Right lobe of liver (tissue), 6 donors: ENCODE measurements at places on chromosomes 11 and 22. TPM values are rescaled to one million over a fixed set of nuclear protein-coding genes. Genes with fewer than 3 reads are reported as not detected.

GRCh38 chr11:124863826-124864165 lies 1.4 kb upstream of the ROBO3 start:
- H3K36me3 ChIP-seq = no peaks in the 10 kb centered on the region
- H3K27me3 ChIP-seq = peaks cover 37% of the 10 kb centered on the region
- peaks cover 25% of the 10 kb centered on the region for H3K4me1 ChIP-seq
- H3K27ac ChIP-seq = no peak overlapping the region
- no peak for DNase-seq

The OR51B5 gene
- total RNA-seq = 0.42 TPM

The DMC1 gene
- not detected for total RNA-seq

The MS4A15 gene
- not detected for total RNA-seq

GRCh38 chr11:72512956-72513355 lies 78.6 kb upstream of the CLPB start:
- H3K27ac ChIP-seq = no peak overlapping the region
- H3K4me3 ChIP-seq = no peak overlapping the region
- H3K4me1 ChIP-seq = no peaks in the 10 kb centered on the region

- H3K4me1 ChIP-seq = no peaks in the 10 kb centered on the region
- H3K27ac ChIP-seq = no peak overlapping the region
- H3K27me3 ChIP-seq = no peaks in the 10 kb centered on the region
- H3K36me3 ChIP-seq = no peaks in the 10 kb centered on the region
- DNase-seq = no peak
- H3K4me3 ChIP-seq = no peak overlapping the region
Measured at GRCh38 chr11:45042560-45042959, 91.9 kb upstream of the TP53I11 start.

The LINC01488 gene
- total RNA-seq = 22.9 TPM

- H3K27ac ChIP-seq = no peak overlapping the region
- no peak overlapping the region for H3K4me3 ChIP-seq
- H3K4me1 ChIP-seq = no peaks in the 10 kb centered on the region
- no peaks in the 10 kb centered on the region for H3K36me3 ChIP-seq
Measured at GRCh38 chr22:26325641-26326040, 103.4 kb upstream of the ASPHD2 start.

DNA sequence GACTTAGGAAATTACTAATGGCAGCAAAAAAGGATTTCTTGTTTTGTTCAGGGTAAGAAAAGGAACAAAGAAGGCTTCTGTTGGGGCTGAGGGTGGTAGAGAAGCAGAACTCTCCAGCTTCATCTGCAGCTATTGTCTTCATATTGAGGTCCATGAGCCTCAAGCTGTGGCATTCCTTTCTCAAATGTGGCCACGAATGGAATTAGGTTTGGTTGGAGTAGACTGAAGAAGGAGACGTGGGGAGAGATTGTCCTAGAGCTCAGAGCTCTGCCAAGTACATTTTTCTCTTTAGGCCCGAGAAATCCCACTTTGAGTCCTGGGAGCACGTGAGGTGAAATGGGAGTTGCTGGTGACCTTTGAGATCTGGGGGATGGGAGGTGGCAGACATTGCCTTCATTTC lies 25.8 kb upstream of the MYOD1 start:
- H3K36me3 ChIP-seq = no peaks in the 10 kb centered on the region
- H3K4me1 ChIP-seq = no peaks in the 10 kb centered on the region
- H3K27me3 ChIP-seq = no peaks in the 10 kb centered on the region
- H3K4me3 ChIP-seq = no peak overlapping the region

The NLRP14 gene
- total RNA-seq = not detected

GRCh38 chr11:113193016-113193415 lies 121.4 kb upstream of the TTC12 start:
- no peak overlapping the region for H3K4me3 ChIP-seq
- no peak overlapping the region for H3K27ac ChIP-seq
- no peaks in the 10 kb centered on the region for H3K4me1 ChIP-seq
- H3K27me3 ChIP-seq = no peaks in the 10 kb centered on the region
- DNase-seq = no peak

- H3K27me3 ChIP-seq = no peaks in the 10 kb centered on the region
- H3K27ac ChIP-seq = no peak overlapping the region
- no peaks in the 10 kb centered on the region for H3K36me3 ChIP-seq
- peaks cover 18% of the 10 kb centered on the region for H3K4me1 ChIP-seq
- H3K4me3 ChIP-seq = no peak overlapping the region
Measured at GRCh38 chr22:32584650-32585049, 110.0 kb downstream of the FBXO7 start.

The PTPRCAP gene
- 1.8 TPM for total RNA-seq

The OR6T1 gene
- not detected for total RNA-seq

- H3K4me3 ChIP-seq = no peak overlapping the region
- no peaks in the 10 kb centered on the region for H3K27me3 ChIP-seq
- no peaks in the 10 kb centered on the region for H3K36me3 ChIP-seq
- H3K27ac ChIP-seq = no peak overlapping the region
Measured at GRCh38 chr22:35275580-35275979, 18.3 kb downstream of the HMGXB4 start.

DNA sequence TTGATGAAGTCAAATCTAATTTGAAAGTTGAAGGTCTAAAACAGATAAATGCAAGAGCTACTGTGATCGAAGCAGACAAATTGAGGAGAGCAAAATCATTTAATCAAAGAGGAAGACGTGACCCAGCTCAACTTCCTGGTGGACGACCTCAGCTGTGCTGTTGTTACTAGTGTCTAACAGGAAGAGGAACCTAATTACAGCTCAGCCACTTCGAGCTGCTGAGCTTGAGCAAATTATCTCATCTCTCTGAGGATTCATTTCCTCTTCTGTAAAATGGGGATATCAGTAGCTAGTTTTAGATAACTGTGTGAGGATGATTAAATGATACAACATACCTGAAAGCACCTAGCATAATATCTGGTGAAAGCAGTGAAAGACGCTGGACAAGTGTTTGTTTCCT lies 48.6 kb upstream of the OLFML1 start:
- no peaks in the 10 kb centered on the region for H3K4me1 ChIP-seq
- H3K27me3 ChIP-seq = no peaks in the 10 kb centered on the region
- DNase-seq = no peak
- H3K36me3 ChIP-seq = no peaks in the 10 kb centered on the region
- H3K27ac ChIP-seq = no peak overlapping the region
- H3K4me3 ChIP-seq = no peak overlapping the region

The ARHGAP20 gene
- 0.68 TPM for total RNA-seq

DNA sequence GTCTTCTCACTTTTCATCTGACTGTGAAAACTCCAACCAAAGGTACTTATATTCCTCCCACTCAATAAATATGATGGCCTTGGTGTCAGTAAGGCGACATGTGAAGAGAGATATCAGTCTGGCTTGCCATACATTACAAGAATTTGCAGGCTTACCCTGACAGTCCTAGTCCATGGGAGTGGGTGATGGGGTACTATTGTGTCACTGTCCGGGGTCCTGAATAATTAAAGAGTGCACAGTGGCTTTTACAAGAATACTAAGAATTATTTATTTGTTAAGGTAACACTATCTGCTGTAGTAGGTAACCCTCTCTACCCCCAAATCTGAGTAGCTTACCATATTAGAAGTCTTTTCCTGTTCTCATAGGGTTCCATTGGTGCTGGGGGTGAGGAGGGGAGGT lies 23.1 kb upstream of the IZUMO1R start:
- H3K27me3 ChIP-seq = no peaks in the 10 kb centered on the region
- no peaks in the 10 kb centered on the region for H3K36me3 ChIP-seq
- DNase-seq = no peak
- no peak overlapping the region for H3K27ac ChIP-seq
- no peaks in the 10 kb centered on the region for H3K4me1 ChIP-seq

DNA sequence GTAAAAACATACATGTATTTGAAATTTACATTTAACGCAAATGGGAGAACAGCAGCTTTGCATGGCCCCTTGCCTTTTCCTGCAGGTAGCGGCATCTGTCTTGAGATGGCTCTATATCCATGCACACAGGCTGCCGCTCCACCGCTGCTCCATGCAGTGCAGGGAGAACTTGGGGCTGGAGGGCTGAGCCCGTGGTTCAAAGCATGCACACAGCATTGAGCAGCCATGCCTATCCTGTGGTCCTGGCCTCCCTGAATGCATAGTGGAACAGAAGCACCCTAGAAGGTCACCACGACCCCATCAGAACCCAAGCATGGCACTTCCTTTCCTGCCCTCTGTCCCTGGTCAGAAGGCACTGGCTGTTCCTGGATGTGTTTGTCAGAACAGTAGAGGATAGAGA lies 35.0 kb upstream of the TP53I11 start:
- H3K27me3 ChIP-seq = no peaks in the 10 kb centered on the region
- no peaks in the 10 kb centered on the region for H3K4me1 ChIP-seq
- no peaks in the 10 kb centered on the region for H3K36me3 ChIP-seq
- DNase-seq = no peak
- H3K27ac ChIP-seq = no peak overlapping the region

DNA sequence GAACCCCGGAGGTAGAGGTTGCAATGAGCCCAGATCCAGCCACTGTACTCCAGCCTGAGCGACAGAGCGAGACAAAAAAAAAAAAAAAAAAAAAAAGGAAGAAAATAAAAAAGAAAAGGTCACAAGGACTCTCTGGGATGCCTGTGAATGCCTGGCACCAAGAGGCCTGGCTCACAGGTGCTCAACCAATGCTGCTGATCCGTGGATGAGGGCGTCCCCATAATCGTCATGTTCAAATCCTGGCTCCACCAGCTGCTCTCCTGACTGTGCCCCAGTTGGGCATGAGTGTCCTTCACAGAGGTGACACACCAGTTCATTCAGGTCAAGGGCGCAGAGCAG lies 645 bp upstream of the GAS2L1 start:
- no peaks in the 10 kb centered on the region for H3K27me3 ChIP-seq
- H3K4me3 ChIP-seq = no peak overlapping the region
- H3K27ac ChIP-seq = no peak overlapping the region
- H3K36me3 ChIP-seq = no peaks in the 10 kb centered on the region

DNA sequence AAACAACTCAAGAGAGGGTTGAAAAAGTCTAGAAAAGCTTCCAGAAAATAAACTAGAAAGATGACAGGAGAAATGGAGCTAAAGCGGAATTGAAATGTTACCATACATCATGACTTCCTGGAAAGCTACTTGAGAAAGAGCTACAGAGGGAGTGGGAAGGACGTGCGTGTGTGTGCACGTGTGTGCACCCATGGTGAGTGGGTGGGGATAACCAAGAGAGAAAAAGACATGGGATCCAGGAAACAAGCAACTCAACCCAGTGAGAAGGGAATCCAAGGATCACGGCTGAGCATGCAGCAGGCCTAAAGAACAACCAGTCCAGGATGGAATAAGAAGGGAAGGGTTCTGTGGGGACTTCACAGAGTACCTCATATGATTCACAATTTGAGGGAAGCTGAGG lies 21.6 kb downstream of the APOL1 start:
- H3K4me1 ChIP-seq = no peaks in the 10 kb centered on the region
- no peaks in the 10 kb centered on the region for H3K36me3 ChIP-seq

The MRE11 gene
- total RNA-seq = 4.8 TPM

- H3K4me1 ChIP-seq = peaks cover 9% of the 10 kb centered on the region
- no peaks in the 10 kb centered on the region for H3K36me3 ChIP-seq
- H3K4me3 ChIP-seq = no peak overlapping the region
Measured at GRCh38 chr11:44620328-44620725, 54.9 kb downstream of the CD82 start.

The OR4C16 gene
- total RNA-seq = not detected

DNA sequence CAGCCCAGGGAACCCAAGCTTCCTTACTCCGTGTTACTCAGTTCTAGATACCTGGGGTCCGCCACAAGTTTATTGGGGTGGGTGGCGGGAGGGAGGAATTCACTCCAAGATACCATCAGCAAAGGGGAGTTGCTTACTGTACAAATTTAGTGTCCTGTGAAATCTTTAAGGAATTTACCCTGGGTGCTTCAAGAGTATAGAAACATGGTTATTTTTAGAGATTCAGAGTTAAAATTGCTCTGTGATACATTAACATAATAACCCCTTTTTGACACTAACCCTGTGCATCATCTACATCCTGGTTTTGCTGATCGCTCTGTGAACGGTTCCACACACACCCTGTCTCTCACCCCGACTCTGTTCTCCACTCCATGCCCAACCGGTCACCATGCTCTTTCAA lies 18.9 kb upstream of the LYVE1 start:
- H3K4me3 ChIP-seq = no peak overlapping the region
- no peaks in the 10 kb centered on the region for H3K4me1 ChIP-seq
- no peaks in the 10 kb centered on the region for H3K36me3 ChIP-seq
- H3K27me3 ChIP-seq = no peaks in the 10 kb centered on the region

- H3K4me1 ChIP-seq = no peaks in the 10 kb centered on the region
- H3K36me3 ChIP-seq = no peaks in the 10 kb centered on the region
- H3K27me3 ChIP-seq = no peaks in the 10 kb centered on the region
- H3K27ac ChIP-seq = no peak overlapping the region
Measured at GRCh38 chr11:62427630-62428233, 8.9 kb downstream of the SCGB1A1 start.

The GLYAT gene
- 72.1 TPM for total RNA-seq

The MRGPRX4 gene
- total RNA-seq = not detected

The CSTF3 gene
- 11.5 TPM for total RNA-seq

DNA sequence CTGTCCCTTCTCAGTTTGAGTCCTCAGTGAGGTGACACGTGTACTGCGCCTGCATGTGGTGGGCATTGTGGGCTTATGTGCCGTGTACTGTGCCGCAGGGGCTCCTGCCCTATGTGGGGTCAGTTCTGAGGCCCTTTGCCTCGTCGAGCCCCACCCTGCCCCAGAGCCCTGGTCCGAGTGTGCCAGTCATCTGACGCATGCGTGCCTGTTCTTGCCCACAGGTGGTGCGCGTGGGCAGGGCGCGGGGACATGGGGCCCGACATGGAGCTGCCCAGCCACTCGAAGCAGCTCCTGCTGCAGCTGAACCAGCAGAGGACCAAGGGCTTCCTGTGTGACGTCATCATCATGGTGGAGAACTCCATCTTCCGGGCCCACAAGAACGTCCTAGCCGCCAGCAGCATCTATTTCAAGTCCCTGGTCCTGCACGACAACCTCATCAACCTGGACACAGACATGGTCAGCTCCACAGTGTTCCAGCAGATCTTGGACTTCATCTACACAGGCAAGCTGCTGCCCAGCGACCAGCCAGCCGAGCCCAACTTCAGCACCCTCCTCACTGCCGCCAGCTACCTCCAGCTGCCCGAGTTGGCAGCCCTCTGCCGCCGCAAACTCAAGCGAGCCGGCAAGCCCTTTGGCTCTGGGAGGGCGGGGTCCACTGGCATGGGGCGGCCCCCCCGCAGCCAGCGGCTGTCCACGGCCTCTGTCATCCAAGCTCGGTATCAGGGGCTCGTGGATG lies 22.3 kb upstream of the TMEM191C start:
- no peaks in the 10 kb centered on the region for H3K4me1 ChIP-seq
- peaks cover 4% of the 10 kb centered on the region for H3K36me3 ChIP-seq
- no peak overlapping the region for H3K27ac ChIP-seq
- H3K4me3 ChIP-seq = no peak overlapping the region

DNA sequence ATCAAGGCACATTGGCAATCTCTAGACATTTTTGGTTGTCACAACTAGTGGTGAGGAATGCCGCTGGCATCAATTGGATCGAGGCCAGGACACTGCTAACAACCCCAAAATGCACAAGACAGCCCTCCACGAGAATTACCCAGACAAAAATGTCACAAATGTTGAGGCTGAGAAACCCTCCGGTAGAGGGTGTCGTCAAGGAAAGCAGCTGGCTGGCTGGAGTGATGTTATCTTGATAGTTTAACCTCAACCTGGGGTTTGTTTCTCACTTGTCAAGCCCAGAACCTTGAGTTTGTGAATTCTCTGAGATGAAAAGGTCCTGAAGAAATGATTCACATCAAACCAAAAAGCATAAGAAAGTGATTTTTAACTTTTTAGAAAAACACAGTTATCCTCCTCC lies 21.1 kb upstream of the TMPRSS13 start:
- no peak for DNase-seq
- no peaks in the 10 kb centered on the region for H3K36me3 ChIP-seq
- H3K27ac ChIP-seq = no peak overlapping the region
- no peaks in the 10 kb centered on the region for H3K4me1 ChIP-seq
- H3K27me3 ChIP-seq = no peaks in the 10 kb centered on the region

The SYT7 gene
- total RNA-seq = 70.8 TPM
